ENCODE measurements at places on chromosomes 4 and X.

GRCh38 chrX:53076671-53077070, 5.5 kb upstream of the TSPYL2 start:
- no peak for DNase-seq

- peak; percentile 32 for DNase-seq
These were observed 80.4 kb downstream of the WFS1 start for GRCh38 chr4:6349896-6350603.

- DNase-seq, result no peak
These were observed 12.9 kb upstream of the SPP1 start for GRCh38 chr4:87962398-87963146.

DNA sequence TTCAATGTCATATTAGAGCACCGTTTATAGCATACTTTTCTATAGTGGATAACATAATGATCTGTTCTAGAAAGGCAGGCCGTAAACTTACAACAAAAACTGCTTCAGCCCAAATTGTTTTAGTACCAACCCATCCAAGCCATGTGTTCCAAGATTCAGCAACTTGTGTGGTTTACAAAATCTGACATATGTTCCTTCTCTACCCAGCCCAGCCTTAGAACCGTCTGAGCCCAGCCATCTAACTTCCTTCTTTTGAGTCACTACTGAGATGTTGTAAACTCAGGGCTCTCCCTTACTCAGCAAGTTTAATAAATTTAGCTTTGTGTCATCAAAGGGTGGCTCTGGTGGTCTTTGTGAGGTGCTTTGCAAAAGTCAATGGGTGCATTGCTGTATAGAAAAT, 32.4 kb upstream of the REPS2 start:
- DNase-seq, result no peak

DNA sequence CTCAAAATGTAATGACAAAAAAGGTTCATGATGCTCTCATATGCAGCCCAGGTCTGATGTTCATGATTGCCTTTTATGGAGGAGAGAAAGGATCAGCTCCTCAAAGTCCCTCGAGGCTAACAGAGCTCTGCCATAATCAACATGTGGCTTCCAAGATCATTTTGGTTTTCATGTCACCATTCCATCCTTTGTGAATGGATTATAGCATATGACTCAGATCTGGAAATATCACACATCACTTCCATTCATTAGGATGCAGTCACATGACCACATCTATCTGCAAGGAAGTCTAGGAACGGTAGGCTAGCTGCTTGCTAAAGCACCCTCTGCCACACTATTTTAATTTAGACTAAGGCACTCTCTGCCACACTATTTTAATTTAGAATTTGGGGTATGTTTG, 77.6 kb downstream of the COX18 start:
- DNase-seq, result peak; percentile 75
